ENCODE measurements at places on chromosomes 5 and 9.

GRCh38 chr9:127578627-127578951, 33.5 kb upstream of the STXBP1 start:
- DNase-seq = no peak

DNA sequence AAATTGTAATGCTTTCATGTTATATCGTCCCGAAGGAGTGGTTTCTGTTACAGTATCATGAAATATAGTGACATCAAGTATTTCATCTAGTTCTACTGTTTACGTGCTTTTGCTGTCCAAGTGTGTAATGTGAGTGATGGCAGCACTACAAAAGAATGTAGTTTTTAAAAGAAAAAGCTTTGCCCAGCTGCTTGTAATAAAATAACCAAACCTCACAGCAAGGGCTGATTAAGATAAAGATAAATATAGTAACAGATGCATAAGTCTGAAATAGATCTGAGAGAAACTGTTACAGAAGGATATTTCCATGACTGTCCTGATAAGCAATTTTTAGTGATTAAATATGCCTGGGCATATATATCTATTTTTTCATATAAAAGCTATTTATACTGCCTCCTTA, 106.4 kb downstream of the AUH start:
- DNase-seq = peak; percentile 87

- DNase-seq = no peak
These were observed 13.2 kb downstream of the MEIKIN start for GRCh38 chr5:131932235-131932634.

- DNase-seq = no peak
These were observed 104.0 kb downstream of the COL23A1 start for GRCh38 chr5:178486239-178486641.

DNA sequence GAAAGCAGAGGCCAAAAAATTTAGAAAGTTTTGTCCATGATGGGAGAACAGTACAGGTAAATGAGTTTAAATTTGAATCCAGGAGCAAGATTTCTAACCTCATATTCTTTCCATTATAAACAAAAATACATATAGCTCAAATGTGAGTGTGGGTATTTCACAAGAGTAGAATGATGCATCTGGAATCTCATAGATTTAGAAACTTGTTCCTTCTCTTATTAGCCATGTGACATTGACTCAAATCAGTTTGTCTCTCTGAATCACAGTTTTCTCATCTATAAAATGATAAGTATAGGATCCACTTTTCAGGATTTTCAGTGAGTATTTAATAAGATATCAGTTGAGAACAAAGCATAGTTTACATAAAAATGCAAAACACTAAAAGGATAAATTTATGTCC, 436.3 kb upstream of the PAPPA start:
- peak; percentile 68 for DNase-seq

DNA sequence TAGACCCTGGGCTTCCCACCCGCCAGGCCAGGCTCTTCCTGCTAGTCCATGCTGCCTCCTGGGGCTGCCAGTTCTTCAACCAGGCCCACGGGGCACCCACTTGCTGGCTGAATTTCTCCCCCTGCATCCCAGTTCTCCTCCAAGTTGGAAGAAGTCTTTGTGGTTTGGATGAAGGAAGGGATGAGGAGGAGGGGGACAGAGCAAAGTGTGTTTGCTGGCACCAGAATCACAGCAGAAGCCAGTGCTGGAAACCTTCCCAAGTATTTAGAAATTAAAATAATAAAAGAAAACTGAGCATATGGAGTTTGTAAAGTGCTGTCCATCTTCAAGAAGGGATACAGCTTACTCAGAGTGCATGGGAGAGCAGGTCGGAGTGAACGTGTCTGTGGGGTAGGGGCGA, 19.4 kb upstream of the UNC5A start:
- no peak for DNase-seq

- DNase-seq = no peak
These were observed 9.8 kb downstream of the SECISBP2 start for GRCh38 chr9:89328064-89328463.

DNA sequence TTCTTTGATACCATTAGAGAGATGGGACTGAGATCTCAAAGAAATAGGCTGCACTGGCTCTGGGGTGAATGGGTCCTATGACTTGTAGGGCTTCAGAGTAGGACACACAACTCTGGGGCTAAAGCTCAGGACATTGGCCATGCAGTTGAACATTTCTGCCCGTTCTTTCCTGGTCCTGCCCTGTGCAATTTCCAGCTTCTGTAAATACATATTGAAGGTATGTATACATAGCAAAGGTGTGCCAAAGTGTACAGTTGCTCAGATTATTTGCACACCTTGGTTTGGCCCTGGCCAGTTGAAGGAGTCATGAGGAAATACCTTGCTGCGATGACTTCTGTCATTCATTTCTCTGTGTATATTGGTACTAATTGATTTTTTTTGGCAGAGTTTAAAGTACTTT, 52.8 kb upstream of the TAF11L2 start:
- DNase-seq = no peak

DNA sequence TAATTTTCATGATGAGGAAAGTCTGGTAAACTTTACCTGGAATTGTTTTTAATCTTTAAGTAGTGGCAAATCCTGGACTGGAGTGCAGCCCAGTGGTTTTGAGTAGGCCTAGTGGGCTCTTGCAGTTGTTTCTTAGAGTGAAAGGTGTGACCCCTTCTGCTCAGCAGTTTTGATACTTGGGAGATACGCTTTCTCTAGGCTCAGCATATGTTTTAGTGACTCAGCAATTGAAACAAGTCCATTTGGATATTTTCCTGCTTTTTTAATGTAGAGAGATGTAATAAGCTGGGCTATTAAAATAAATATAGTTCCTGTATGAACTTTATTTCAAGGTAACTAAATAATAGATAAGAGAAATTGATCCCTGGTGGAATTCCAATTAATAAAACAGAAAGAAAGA, 6.0 kb downstream of the POLR3G start:
- peak; percentile 3 for DNase-seq

DNA sequence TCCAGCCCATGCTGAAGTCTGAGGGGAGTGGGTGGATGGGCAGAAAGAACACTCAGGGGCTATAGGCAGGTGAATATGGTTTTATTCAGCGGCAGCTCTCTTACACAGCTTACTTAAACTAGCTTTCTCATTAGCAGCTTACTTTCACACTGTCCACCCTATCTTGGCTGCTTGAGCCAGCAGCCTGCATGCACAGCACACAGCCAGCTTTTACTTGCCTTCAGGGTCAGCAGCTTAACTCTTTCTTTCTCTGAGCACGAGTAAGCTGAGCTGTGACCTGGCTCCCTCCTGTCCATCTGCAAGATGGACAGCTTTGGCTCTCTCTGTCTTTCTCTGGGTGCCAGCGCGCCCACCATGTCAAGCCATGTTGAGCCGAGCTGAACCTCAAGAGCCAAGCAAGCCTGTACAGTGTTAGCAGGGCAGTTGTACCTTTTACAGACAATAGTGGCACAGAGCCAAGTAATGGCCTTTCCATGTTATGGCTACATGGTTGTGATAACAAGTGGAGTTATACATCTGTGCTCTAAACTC, 1054.9 kb downstream of the PTPRD start:
- no peak for DNase-seq

- no peak for DNase-seq
These were observed 250.8 kb downstream of the ZSWIM6 start for GRCh38 chr5:61582887-61583286.

- peak; percentile 86 for DNase-seq
These were observed 120.5 kb downstream of the FBXL7 start for GRCh38 chr5:15620501-15620900.

DNA sequence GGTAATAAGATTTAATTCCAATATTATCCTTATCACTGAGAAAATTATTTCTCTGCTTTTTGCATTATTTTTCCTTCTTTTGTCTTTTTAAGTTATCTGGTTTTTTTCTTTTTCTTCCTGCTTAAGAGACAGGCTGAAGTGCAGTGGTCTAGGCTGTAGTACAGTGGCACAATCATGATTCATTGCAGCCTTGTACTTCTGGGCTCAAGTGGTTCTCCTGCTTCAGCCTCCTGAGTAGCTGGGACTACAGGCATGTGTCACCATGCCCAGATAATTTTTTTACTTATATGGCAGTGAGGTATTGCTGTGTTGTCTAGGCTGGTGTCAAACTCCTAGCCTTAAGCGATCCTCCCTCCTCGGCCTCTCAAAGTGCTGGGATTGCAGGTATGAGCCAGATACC, 93.9 kb downstream of the SLC44A1 start:
- no peak for DNase-seq

GRCh38 chr5:140408750-140409241, 7.2 kb downstream of the ANKHD1 start:
- DNase-seq = no peak

DNA sequence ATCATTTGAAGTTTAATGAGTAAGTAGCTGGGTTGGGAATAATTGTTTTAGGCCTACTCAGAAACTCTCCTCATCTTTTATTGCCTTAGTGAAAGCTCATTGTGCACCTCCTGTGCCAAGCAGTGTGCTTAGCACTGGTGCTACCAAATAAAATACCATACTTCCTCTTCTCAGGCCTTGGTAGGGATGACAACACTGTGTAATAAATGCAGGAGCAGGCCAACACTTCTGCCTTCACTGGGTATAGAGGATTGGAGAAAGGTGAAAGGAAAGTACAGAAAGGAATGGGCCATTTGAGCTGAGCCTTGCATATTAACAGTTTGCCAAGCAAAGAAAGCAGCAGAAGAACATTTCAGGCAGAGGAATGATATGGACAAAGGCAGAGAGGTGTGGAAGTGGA, 285.7 kb downstream of the NR3C1 start:
- no peak for DNase-seq

GRCh38 chr5:115857626-115858349, 16.1 kb downstream of the AP3S1 start:
- DNase-seq = peak; percentile 79

- DNase-seq = peak; percentile 63
These were observed 267.8 kb upstream of the NREP start for GRCh38 chr5:112024769-112025168.

GRCh38 chr5:21219251-21219650, 1231.3 kb upstream of the CDH18 start:
- no peak for DNase-seq

- DNase-seq = no peak
These were observed 53.7 kb upstream of the GDNF start for GRCh38 chr5:37893434-37894134.

DNA sequence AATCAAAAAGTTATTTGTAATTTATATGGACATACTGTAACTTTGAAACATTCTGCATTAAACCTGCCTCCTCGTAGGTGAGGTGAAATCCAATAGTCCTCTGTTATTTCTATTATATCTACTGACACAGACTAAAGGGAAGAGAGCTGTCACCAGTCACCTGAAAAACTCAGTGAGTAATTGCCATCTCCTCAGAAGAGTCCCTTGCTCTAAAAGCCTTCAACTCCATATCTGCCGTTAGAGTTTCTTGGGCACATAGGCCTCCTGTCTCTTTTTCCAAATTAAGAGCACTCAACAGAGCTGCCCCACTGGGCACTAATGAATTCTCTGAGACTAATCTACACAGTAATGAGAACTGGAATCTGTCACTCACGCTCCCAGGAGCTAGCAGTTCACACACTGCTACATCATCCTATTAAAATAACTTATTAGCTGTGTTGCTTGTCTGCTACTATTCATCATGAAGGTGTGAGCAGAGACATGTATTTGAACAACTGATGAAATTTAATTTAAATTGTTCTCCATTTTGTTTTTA, 67.3 kb upstream of the VCAN start:
- no peak for DNase-seq

GRCh38 chr9:134187110-134187531, 22.8 kb upstream of the RNU6ATAC start:
- DNase-seq = no peak

GRCh38 chr5:77847814-77848290, 71.7 kb upstream of the TBCA start:
- no peak for DNase-seq

DNA sequence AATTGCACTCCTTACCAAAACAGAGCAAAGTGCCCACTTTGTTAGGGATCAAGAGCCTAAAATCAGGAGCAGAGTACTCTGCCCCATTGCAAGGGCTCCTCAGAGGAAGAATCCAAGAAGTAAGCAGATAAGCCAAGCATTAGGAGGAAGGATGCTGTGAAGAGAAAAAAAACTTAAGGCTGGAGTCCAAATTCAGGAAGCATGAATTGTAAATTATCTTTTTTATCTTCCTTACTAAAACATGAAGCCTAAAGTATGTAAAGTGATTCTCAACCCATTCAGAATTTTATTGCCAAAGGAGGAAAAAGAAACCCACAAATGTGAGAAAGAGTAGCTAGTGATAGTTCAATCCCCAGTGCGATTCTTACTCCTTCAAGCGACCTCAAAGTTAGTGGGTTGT, 523.9 kb downstream of the TAF11L14 start:
- no peak for DNase-seq

GRCh38 chr5:74954919-74955318, 88.7 kb upstream of the FAM169A start:
- DNase-seq = peak; percentile 33

DNA sequence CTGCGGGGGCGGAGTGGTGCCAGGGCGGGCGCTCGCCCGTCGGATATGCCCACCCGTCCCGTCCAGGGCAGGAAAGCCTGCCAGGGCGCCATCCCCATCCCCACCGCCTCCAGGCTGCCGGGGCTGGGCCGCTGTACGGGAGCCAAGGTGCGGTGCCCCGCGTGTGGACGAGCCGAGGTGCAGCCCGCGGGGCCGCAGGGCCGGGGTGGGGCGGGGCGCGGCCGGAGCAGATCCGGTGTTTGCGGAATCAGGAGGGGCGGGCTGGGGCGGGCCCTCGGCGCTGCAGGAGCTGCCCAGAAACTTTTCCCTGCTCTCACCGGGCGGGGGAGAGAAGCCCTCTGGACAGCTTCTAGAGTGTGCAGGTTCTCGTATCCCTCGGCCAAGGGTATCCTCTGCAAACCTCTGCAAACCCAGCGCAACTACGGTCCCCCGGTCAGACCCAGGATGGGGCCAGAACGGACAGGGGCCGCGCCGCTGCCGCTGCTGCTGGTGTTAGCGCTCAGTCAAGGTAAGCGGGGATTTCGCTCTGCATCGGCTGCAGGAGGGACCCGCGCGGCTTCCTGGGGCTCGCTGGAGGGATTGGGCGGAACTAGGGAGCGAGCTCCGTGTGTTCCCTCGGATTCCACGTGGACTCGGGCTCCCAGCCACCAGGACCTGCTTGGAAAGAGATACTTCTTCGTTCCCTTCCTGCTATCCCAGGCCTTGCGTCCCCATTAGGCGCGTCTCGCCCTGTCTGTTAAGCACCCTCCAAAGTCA, at the start of gene ITGA2:
TSS of gene ITGA2 (plus strand) at position 328 of the 756 bp plus-strand sequence. CDS start at position 445, 117 bp downstream.
- peak; percentile 34 for DNase-seq

Data from fibroblast of gingiva (primary cell).